ENCODE measurements at places on chromosomes 4 and X.

DNA sequence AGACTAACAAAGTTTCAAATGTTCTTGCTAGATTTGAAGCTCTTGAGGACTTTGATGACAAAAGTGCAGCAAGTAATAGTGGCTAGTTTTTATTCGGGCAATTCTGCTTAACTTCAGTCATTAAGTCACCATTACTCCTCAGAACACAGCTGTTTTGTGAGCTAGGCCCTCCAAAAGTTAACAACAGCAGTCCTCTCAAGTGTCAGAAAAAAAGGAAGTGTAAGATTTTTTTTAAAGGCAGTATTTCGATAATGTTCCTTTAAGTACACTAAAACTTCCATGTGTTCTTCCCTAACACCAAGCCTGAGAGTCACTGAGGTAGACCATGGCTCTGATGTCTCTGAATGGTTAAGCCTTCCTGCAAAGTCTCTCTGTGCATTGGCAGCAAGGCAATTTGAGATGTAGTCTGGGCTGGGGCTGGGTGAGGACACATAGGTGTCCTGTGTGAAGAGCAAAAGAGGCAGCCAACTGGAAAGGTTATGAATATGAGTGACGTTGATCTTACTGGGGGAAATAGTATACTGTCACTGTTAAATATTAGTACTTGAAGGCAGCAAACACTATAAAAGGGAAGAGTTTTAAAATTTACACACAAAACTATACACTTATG, 174.0 kb upstream of the MAP3K15 start:
- no peak for DNase-seq

- DNase-seq: peak; percentile 68
These were observed at the start of gene ARMCX4 for GRCh38 chrX:101485212-101485949. TSS of gene ARMCX4 (plus strand) at chrX:101485456. CDS start at chrX:101488590, 3,134 bp downstream.

DNA sequence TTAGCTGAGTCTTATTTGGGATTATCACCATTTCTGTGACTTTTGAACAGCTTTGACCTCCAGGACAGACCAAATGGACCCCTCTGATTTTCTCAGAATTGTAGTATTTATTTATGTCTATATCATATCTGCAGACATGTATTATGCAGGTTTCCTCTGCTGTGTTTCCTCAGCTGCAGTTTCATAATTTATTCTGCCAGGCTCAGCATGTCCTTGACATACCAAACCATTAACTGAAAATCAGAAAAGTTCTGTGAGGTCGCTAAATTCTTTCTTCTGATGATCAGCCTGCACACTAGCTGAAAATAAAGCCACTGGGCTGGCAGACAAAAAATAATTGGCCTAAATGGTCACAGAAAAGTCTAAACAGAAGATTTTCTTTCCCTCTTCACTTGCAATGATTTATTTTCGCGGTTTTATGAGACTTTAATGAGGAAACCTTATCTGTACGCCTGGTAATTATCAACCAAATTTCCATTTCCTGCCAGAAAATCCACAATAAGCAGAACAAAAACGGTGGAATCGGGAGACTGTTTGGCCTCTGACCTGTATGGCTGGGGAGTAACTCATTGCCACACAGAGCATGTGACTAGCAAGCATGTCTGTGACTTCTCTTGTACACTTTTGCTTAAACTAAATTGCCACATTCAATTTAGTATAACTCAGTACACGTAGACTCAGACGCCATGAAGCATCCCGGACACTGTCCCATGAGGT, 150.9 kb downstream of the ENPP6 start:
- DNase-seq: peak; percentile 2

- no peak for DNase-seq
These were observed 13.8 kb upstream of the CFAP299 start for GRCh38 chr4:80321776-80322175.

GRCh38 chrX:14194711-14195110, 165.0 kb upstream of the GEMIN8 start:
- DNase-seq: no peak
